ENCODE measurements at places on chromosomes 7 and 10.
A peak's percentile ranks its signal among the peaks of the same experiment; 100 is the strongest.

- peak; percentile 28 for DNase-seq
Measured at GRCh38 chr10:93080350-93081046, 6.8 kb downstream of the CYP26A1 start.

DNA sequence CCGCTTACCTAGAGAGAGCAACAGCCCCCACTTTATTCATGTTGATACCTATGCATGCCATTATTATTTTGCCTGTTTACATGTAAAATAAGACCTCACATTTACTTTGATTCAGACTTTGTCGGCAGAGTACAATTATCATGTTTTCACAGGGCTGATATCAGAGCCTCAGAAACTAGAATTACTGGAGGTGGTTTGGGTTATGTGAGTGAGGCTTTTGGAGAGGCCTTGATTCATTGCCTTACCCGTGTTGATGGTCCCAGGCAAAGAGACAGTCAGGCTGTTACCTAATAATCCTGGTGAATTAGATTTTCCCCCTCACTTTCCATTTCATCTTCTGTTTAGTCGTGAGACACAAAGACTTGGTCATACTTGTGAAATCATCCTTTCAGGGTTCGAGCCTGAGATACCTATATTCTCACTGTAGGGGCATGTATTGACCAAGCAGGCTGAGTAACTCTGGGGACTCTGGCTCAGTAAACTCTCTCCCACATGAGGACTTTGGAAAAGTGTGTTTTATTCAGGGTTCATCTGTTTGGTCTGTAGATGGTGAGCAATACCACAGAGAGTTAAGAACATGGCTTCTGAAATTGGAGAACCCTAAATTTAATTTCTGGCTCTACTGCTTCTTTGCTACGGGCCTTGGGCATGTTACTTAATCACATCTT lies 150.9 kb downstream of the CELF2 start:
- no peak for DNase-seq

DNA sequence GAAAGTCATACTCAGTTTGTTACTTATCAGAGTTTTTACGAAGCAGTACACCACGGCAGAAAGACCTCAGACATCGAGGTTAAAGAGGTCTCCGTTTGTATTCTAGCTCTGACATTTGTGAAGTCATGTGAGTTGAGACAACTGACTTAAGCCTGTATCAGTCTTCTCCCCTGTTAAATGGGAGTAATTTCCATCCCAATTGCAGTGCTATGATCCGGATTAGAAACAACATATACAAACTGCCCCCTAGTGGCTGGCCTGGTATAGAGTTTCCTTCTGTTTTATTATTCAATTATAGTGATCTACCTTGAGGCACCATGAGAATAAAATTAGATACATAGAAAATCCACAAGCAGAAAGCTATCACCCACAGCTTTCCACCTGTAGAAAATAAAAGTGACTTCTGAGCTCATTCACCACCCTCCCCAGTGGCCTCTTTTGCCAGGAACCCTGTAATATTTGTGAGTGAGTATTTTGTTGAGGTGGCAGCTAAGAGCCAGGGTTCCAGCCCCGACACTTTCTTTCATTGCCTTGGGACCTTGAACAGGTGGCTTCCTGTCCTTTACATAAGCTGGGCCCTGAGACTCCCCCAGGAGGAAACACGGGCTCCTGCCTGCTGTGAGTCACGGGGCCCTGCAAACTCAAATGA lies 607.2 kb upstream of the MGMT start:
- no peak for DNase-seq

DNA sequence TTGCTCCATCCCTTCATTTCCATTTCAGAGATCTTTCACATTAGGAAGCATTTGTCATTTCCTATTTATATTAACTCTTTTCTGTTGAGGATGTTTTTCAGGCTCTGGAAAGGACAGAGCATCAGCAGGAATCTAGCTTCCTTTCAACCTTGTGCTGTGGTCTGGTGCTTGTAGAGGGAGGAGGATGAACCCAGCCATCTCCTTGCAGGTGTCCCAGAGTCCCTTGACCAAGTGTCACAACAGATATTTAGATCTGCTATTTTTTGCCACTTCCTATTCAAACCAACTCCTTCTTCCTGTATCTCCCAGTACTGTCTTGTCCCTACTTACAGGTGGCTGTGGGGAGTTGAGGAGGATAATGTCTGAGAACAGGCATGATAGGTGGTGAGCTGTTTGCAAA lies 742.8 kb downstream of the GRID1 start:
- no peak for DNase-seq

DNA sequence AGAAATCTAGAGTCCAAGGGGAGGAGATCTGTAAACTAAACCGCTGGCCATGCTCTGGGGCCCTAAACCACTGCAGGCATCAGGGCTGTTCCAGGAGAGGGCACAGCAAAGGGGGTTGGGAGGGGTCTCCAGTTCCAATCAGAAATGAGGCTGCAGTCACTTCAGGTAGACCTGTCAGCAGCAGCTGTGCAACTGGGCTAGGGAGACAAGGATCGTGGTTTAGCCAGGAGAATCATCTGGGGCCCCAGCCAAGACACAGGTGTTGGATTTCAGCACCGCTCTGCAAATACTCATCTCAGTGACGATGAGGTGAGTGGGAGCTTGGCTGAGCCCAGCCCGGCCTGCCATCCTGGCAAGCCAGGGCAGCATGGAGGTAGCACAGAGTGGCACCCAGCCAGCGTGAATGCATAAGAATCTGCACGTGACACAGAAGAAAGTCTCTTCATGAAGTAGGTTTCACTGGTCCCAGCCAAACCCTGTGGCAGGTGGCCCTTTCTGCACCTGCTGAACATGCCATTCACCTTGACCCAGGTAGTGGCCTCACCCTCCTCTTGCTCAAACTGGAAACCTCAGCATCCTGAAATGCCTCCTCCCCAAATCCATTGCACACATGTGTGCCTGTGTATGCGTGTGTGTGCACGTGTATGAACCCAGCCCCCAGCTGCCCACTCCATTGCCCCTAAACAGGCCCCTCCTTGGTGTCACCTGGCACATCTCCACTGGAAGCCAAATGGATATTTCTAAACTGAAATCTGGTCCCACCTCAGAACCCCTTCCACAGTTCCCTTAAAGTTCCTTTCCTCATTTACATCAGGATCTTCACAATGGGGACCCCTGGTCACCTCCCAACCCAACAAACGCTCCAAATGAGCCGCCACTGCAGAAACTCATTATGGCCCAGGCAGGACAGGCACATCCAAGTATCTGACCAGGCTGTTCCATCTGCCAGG lies 9.6 kb downstream of the GPRIN2 start:
- no peak for DNase-seq

DNA sequence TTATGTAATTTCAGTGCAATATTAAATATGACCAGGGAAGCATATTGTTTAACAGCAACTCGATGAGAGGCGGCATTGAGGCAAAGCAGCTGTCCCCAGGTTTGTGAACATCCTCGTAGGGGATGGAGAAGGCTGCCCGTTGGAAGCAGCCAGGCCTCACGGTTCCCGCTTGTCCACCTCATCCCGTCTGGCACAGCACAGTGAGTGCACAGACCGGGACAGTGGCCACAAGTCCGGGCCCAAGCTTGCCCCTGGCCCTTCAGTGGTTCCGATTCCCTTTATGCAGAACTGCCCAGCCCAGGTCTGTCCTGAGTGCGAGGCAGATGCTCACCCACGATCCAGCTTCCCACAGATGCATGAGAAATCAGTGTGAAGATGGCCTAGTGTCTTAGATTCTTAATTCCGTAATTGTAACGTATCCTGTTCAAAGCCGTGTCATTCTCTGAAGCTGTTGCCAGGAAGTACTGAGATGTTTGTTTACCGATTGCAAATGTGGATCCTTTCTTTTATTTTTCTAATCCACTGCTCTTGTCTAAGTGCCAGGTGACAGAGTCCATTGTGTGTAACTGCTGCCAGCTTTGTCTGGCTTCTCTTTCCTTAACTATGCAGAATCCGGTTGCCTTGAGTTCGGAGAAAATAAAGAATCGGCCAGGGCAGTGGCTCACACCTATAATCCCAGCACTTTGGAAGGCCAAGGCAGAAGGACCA lies 35.5 kb downstream of the PFKP start:
- DNase-seq: no peak

All from T-cell (primary cell).